ENCODE measurements at places on chromosomes 13 and 19. TPM values are rescaled to one million over a fixed set of nuclear protein-coding genes. Genes with fewer than 3 reads are reported as not detected.

- no peak for DNase-seq
Observed at GRCh38 chr13:97521726-97522125, 87.8 kb downstream of the RAP2A start.

- DNase-seq: no peak
Observed at GRCh38 chr13:99446242-99446641, 55.0 kb upstream of the TM9SF2 start.

GRCh38 chr19:14467816-14468215 is 7.3 kb downstream of the PTGER1 start:
- DNase-seq: no peak

GRCh38 chr19:28596561-28597071 is 616.3 kb downstream of the UQCRFS1 start:
- no peak for DNase-seq

The PEAK3 gene
- total RNA-seq: 0.24 TPM

All from umbilical cord (tissue), 2 donors.